Metanephros (tissue), 2 donors: ENCODE measurements at places on chromosomes 16 and 17. TPM values are rescaled to one million over a fixed set of nuclear protein-coding genes. Genes with fewer than 3 reads are reported as not detected.

Gene EPX
- total RNA-seq = 1.3 TPM

Gene C16orf96
- total RNA-seq = 0.12 TPM

Gene METRN
- 21.3 TPM for total RNA-seq

Gene APOH
- not detected for total RNA-seq

Gene KRTAP1-1
- total RNA-seq = not detected

Gene EVI2B
- total RNA-seq = 3.3 TPM
